Stimulated activated naive CD8-positive, alpha-beta T cell treated with anti-CD3 and anti-CD28 coated beads, Interleukin-15, Interleukin-2, amounts not matched to agents 100 U/mL and 50 U/mL, for 24 hours (primary cell): ENCODE measurements at places on chromosomes 2 and 18.
A peak's percentile ranks its signal among the peaks of the same experiment; 100 is the strongest.

GRCh38 chr2:161307676-161308075 lies 549 bp upstream of the PSMD14 start:
- no peak for DNase-seq

DNA sequence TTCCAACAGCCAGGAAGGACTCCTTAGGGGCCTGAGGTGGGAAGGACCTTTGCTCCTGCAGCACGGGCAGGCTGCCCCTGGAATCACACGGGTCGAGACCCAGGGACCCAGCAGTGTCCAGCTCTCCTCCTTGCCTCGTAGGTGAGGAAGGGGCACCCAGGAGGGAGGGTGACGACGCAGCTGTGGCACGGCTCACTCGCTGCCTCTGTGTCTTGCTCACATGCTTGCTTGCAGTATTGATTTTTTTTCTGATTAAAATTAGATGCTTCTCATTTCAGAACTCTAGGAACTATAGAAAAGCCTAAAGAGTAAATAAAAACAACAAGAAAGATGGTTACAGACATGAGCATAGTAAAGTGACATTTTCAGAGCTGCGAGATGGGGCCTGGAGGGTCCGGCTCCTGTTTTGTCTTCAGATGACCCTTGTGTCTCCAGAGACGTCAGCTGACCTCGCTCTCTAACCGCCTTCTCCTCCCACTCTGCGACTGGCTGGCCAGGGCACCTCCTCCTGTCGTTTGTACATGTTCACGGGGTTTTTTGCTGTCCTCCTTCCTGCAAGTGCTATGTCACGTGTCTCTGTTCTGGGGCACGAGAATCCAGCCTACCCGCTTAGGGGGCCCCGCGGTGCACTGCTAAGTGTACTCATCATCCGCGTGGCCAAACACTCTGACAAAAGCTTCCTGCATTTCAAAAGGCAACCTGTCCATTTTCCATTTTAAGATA lies 65.7 kb upstream of the ZNF236 start:
- DNase-seq, result no peak

GRCh38 chr2:84212611-84213314 lies 246.3 kb downstream of the SUCLG1 start:
- no peak for DNase-seq

- DNase-seq, result no peak
Observed at GRCh38 chr2:68506170-68506569, 38.8 kb downstream of the APLF start.

DNA sequence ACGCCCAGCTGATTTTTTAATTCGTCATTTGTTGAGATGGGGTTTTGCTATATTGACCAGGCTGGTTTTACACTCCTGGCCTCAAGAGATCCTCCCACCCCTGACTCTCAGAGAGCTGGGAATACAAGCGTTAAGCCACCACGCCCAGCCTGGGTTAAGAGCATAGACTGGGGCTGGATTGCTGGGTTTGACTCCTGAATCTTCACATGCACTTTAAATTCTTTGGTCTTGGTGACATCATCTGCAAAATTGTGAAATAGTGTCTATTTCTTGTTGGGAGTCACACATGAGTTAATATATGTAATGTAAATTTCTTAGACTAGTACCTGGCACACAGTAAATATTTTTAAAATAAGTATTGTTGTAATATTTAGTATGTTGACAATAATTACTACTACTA lies 257.4 kb downstream of the DOK6 start:
- DNase-seq, result no peak

DNA sequence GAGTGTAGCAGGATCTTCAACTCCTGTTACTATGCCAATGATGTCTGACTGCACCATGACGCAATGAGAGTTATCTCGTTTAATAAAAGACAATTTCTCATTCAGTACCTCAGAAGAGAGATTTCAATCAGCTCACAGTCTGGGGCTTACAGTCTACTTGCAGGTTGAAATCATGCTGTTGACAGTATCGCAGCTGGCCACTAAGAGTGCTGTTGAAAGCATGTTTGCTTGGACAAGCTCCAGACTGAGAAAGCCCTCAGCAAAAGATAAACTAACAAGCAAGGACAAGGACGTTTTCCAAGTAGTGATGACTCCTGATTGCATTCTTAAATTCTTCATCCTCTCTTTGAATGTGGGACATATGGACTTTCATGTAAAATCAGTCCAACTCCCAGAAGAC lies 145.2 kb upstream of the SYT4 start:
- no peak for DNase-seq

- no peak for DNase-seq
Observed at GRCh38 chr2:176656038-176656775, 387.0 kb downstream of the MTX2 start.

DNA sequence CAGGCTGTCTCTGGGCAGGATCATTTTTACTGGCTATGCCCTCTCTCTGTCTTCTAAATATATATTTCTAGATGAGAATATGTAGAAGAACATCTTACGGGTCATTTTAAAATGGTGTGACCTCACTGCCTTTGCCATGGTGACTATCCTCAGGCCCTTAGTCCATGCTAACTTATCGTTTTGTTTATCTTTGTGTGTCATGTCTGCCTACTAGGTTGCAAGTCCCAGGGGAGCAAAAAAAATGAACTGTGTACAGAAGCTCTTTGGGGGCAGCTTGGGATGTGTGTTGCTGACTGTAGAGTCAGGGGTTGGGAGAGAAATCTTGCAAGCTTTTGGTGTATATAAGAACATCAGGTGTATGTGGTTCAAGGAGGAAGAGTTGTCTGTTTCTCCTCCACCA lies 11.0 kb downstream of the CPSF3 start:
- no peak for DNase-seq

DNA sequence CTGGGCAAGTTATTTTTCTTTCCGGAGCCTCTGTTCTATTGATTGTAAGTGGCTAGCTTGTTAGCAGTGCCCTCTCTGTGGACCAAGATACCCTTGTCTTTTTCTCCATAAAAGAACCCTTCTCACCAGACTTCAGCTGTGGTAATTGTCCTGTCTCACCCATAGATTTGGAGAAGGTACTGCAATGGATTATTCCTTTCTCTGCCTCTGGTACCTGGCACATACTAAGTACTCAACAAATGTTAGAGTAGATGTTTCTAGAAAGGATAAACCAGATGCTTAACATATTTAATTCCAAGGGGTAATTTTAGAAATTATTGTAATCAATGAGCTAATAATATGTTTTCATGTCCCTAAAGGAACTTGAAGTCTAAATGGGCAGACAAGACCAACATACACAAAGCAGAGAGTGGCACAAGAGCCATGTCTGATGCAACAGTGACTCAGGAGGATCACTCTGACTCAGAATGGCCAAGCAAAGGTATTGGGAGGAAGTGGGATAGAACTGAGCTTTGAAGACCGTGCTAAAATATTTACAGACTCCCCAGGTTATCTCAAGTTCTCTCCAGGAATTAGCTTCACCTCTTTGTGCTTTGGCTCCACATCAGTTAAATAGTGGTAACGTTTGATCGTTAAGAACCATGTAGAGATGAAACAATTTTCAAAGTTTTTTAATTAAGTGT lies 129.7 kb upstream of the OSR1 start:
- DNase-seq, result peak; percentile 20

DNA sequence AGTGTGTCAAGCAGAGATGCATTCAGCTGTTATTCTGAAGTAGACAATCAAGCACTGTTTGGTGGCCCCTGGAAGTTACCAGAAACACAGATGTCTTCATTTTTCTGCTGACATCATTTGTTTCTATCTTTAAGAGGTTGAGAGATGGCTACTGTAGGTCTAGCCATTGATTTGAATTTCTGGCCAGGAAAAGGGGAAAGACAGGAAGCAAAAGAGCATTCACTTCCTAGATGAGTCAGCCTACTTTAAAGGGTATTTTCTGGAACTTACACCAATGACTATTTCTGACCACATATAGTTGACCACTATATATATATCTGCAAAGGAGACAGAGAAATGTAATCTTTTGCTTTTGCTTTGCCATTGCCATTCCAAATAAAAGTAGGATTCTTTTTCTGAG lies 900.1 kb upstream of the SOX11 start:
- no peak for DNase-seq

- DNase-seq, result no peak
Observed at GRCh38 chr2:90207454-90208058, 1516.1 kb downstream of the RPIA start.

- no peak for DNase-seq
Observed at GRCh38 chr2:23617811-23618215, 232.8 kb downstream of the KLHL29 start.

DNA sequence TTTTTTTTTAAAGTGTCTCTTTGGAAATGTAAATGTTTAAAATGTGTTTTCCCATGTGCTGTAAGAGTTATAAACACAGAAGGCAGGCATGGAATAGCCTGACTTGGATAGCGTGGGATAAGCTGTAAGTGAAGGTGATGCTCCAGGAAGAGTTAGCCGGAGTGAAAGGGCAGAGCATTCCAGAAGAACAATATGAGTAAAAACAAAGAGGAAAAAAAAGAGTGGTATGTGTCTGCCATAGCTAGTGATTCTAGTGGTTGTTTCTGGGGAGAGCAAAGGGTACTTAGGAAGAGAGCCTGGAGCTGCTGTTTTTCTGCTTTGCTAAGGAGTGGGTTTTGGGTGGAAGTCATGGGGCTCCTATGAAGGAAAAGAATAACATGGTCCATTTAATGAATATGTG lies 126.9 kb upstream of the DLGAP1 start:
- DNase-seq, result no peak

DNA sequence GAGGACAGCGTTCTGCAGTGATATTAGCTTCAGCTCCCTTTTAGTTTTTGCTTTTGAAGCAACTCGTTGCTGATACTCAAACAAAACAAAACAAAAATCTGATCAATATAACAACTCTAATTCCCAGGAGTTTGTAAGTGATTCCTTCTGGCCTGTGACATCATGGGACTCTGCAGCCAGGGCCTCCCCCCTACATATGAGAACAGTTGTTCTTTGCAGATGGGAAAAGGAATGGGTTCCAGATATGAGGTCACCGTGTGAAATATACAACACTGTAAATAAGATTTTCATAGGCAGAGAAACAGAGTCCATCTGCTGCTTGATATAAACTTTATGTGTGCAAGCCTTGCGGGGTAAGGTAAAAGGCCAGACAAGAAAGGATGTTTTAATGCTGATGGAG lies 56.7 kb downstream of the DIS3L2 start:
- DNase-seq, result no peak

- DNase-seq, result peak; percentile 65
Observed at GRCh38 chr2:127859712-127860085, 1.7 kb upstream of the POLR2D start.

- DNase-seq, result no peak
Observed at GRCh38 chr2:232534940-232535651, 4.4 kb upstream of the CHRNG start.

GRCh38 chr18:49673281-49673680 lies 111.4 kb downstream of the LIPG start:
- DNase-seq, result no peak

DNA sequence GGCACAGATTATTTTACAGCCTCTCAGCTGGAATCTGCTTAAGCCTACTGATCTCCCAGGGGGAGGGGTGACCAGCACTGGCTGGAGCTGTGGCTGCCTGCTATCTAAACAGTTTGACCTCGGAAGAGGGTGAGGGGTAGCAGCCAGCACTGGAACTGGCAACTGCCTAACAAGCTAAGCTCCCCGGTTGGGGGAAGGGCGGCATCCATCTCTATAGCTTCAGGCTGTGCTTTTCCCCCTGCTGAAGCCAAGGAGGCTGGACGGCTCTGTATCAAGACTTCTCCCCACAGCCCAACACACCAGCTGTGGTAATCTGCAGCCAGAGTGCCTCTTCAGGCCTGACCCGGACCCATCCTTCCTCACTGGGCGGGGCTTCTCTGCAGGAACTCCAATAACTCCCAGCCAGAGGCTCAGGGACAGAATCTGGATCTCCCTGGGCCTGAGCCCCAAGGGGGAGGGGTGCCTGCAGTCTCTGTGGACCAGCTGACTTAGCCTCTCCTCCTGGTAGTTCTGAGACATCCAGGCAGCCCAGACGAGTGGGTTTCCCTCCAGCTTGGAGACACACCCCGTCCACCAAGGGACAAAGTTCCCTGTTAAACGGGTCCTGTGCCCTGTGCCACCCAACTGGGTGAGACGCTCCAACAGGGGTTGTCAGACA lies 560.2 kb downstream of the LRP1B start:
- no peak for DNase-seq
